Fibroblast of skin of abdomen (primary cell): ENCODE measurements at places on chromosomes 1 and 21.

DNA sequence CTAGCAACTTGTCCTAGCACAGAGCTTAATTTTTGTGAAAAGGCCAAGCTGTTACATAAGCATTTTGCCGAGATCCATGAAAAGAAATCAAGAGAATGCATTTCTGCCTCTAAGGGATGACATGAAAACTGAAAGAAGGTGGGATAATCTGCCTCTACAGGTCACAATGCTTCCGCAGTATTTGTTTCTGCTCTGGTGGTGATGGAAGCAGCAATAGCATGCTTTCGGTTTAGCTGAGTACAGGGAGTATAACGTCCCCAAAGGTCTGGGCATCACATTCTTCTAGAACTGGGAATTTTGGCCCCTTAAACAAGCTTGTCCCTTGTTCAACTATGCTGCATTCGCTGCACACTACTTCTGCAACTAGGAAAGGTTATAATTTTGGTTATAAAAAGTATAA, 14.4 kb upstream of the MAGI3 start:
- no peak for DNase-seq

DNA sequence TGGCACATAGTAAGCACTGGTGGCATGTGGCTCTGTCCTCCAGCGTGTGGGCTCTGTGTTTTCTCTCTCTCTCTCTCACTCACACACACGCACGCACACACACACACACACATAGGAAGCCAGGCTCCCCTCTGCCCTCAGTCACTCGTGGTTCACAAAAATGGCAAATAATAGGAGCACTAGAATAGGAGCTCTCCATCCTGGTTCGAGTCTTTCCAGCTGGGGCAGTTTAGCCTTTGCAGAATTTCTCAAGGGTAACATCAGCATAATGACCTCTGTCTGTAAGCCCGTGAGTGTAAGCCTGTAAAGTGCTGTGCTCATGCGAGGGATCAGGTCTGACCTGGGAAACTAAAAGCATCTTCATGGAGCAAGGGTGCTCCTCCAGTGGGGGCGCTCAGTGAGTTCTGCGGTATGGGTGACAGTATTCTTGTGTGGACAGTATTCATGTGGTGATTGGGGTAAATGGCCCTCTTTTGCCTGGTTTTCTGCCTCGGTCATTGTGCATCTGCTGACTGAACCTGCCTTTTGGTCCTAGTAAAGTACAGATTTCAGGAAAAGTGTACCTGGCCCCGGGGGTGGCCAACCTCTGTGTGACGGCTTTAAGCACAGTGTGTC, 842 bp upstream of the ZC3H12A start:
- no peak for DNase-seq

DNA sequence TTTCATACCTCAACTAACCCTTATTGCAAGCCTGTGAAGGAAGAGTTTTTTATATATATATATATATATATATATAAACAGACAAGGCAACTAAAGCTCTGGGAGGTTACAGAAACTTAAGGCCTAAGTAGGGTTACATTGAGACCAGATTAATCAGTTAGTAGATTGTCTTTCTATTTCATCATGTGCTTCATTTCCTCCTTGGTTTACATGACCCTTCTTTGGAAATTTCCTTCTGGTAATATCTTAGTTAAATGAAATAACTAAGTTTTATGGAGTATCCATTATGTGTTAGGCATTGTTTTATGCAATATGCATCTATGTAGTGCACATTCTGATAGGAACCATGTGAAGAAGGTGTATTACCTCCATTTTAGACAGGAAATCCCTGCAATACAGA, 112.7 kb downstream of the FGGY start:
- no peak for DNase-seq

GRCh38 chr1:101004061-101004460, 21.5 kb downstream of the DPH5 start:
- DNase-seq, result peak; percentile 57

DNA sequence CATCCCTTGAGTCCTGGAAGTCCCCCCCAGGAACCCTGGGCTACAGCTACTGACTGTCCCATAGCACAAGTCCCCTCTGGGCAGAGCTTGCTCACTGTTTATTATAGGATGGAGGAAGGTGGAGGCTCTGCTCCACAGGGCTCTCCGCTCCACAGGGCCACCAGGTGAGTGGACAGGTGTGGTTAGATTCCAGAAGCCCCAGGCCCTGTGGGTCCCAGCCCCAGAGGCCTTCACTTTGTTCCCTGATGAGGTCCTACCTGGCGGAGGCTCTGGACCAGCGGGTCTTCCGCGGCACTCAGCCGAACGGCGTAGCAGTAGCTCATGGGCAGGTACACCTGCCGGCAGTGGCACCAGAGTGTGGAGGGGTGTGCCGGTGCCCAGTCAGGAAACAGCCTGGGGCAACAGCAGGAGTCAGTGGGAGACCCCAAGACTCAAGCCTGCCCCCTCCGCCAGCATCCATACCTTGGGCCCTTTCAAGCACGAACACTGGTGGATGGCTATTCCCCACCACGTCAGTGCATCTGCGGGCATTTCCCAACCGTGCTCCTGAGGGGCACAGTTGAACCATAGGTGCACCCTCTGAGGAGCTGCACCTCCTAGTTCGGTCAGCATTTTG, 12.3 kb downstream of the LSS start:
- DNase-seq, result no peak

DNA sequence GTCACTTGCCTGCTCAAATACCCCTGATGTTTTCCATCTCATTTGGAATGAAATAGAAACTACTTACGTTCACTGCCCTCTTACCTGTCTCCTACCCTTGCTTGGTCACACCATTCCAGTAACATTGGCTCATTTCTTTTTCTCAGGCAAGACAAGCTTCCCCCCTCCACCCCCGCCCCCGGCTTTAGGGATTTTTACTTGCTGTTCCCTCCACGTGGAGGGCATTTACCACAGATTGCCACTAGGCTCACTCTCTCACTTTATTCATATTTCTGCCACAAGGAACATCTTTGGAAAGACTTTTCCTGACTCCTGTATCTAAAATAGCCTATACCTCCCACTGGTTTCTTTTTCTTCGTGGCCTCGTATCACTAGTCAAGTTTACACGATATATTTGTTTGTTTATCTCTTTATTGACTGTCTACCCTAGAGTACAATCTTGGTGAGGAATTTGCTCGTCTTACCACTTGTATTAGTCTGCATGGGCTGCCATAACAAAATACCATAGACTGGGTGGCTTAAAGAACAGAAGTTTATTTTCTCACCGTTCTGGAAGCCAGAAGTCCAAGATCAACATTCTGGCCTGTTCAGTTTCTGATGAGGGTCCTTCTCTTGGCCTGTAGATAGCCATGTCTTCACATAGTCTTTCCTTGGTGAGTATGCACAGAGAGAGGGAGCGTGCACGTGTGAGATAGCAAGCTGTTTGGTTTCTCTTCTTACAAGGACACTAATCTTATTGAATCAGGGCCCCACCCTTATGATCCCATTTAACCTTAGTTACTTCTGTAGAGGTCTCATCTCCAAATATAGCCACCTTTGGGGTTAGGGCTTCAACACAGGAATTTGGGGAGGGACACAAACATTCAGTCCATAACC, 126.2 kb downstream of the NRDC start:
- no peak for DNase-seq

GRCh38 chr1:22739648-22740385, 29.2 kb downstream of the EPHB2 start:
- DNase-seq, result peak; percentile 96

DNA sequence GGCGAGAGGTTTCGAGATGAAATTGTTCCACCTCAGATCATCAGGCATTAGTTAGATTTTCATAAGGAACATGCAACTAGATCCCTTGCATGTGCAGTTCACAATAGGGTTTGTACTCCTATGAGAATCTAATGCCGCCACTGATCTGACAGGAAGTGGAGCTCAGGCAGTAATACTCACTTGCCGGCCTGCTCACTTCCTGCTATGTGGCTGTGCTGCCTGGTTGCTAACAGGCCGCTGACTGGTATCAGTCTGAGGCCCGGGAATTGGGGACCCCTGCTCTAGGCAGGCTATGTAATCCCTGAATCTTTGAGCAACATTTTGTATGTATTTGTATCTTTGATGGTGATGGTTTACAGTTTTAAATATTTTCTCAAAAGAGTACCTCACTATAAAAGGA, 32.5 kb downstream of the XKR8 start:
- no peak for DNase-seq

DNA sequence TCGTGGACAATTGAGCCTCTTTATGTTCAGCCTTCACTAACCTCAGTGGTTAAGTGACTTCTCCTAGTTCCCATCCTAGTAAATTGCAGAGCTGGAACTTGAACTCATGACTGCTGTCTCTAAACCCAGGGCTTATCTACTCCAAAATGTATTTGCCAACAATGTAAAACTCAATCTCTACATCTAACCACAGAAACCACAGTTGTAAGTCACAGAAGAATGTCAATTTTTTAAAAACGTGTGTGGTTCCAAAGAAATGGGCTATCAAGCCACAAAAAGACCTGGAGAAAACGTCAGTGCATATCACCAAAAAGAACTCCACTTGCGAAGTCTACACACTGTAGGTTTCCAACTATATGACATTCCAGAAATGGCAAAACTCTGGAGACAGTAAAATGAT, 172.6 kb upstream of the HMCN1 start:
- DNase-seq, result peak; percentile 88

- no peak for DNase-seq
Observed at GRCh38 chr1:154629061-154629674, 21.2 kb upstream of the ADAR start.

GRCh38 chr21:29453511-29453910, 154.8 kb downstream of the BACH1 start:
- DNase-seq, result no peak

GRCh38 chr1:235051521-235051920, 77.1 kb downstream of the TOMM20 start:
- no peak for DNase-seq

GRCh38 chr21:18424276-18424675, 20.7 kb upstream of the TMPRSS15 start:
- DNase-seq, result no peak

GRCh38 chr1:193013005-193013404, 46.2 kb downstream of the UCHL5 start:
- DNase-seq, result peak; percentile 79

DNA sequence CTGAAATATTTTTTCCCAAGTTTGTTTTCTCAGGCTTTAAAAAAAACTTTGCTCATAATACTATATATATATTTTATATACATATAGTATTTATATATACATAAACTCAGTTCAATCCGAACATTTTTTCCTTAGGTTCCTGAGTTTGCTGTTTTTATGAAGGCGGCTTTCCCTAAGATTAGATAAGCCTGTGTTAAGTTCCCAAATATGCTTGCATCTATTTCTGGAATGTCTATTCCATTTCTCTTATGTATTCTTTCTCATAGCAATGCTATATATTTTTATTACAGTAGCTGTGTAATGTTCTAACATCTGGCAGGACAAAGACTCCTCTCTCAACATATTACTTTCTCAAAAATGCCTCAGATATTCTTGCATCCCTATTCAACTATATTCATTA, 45.9 kb downstream of the ADSS2 start:
- DNase-seq, result no peak

GRCh38 chr1:27811741-27812500, 18.7 kb upstream of the PPP1R8 start:
- DNase-seq, result no peak

DNA sequence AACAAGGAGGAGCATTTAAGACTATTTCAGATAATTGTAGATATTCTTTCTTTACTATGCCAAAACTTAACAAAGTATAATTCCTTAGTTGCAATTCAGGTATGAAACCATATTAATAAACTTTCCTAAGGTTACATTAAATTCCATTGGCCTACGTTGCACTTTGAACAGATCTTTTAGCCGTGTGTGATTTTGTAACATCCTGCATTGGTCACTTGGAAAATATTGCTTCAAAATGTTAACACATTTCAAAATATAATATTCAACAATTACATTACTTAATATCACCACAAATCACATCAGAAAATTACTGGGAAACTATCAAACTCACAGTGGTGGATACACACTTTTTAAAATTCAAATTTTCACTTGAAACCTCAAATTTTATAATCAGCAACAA, 20.2 kb downstream of the ETS2 start:
- no peak for DNase-seq

DNA sequence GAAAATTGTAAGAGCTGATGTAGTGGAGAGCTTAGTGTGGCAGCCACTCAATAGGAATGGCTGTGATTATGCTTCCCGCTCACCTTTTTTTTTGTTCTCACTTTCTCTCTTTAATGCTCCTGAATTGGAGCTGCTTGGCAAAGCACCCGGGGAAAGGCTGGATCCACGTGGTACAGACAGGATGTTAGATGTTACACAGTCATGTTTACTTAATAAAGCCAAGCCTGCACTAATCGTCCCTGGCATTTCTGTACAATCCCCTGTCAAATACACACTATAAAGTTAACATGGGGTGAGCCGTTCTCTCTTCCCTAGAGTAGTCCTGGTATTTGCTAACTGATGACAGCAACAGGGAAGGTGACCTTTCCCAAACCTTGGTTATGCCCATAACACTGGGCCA, 187.8 kb downstream of the ZSCAN20 start:
- DNase-seq, result no peak

- peak; percentile 84 for DNase-seq
Observed at GRCh38 chr1:219660666-219661463, 48.0 kb upstream of the ZC3H11B start.

DNA sequence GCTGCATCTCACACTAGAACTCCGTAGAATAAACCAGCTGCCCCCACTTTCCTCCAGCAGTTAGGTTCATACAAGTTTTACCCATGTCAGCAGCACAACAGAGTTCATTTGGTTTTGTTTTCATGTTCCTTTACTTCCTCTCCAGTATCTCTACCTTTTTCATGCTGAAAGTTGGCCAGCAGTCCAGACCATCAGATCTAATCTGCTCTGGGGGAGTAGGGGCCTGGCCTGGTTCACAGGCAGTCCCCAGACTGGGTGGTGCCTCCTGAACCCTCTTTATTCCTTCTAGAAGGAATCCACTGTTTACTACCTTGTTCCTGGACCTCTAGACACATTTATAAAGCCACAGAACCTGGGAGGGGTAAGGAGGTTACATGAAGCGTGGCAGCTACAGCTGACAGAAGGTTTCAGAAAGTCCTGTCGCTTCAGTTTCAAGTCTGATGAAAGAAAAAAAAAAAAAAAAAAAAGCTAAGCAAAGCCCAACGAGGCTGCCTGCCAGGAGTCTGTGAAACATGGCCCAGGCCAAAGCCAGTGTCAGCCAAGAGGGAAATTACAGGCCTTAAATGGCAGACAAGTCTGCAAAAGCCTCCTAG, 184.6 kb upstream of the JUN start:
- peak; percentile 59 for DNase-seq
